ENCODE measurements at places on chromosomes 7 and 10.
A peak's percentile ranks its signal among the peaks of the same experiment; 100 is the strongest.

- no peak for DNase-seq
These were observed 1.1 kb downstream of the ENTPD1 start for GRCh38 chr10:95756809-95757684.

GRCh38 chr10:120360571-120360970 lies 96.5 kb upstream of the PLPP4 start:
- no peak for DNase-seq

DNA sequence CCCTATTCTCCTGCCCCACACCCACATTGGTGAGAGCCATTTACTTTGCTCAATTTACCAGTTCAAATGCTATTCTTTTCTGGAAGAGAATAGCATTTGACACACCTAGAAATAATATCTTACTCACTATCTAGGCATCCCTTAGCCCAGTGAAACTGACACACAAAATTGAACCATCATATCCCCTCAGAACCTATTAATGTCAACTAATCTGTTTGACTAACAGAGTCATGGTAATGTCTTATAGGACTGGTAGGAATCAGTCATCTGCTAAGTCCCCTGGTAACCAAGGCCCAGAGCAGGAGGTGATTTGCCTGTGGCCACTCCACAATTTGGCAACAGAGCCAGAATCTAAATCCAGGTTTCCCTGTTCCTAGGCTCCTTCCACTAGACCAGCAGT lies 63.3 kb downstream of the PPP1R3C start:
- DNase-seq = no peak

GRCh38 chr7:48090095-48090805 lies 1.2 kb downstream of the UPP1 start:
- no peak for DNase-seq

DNA sequence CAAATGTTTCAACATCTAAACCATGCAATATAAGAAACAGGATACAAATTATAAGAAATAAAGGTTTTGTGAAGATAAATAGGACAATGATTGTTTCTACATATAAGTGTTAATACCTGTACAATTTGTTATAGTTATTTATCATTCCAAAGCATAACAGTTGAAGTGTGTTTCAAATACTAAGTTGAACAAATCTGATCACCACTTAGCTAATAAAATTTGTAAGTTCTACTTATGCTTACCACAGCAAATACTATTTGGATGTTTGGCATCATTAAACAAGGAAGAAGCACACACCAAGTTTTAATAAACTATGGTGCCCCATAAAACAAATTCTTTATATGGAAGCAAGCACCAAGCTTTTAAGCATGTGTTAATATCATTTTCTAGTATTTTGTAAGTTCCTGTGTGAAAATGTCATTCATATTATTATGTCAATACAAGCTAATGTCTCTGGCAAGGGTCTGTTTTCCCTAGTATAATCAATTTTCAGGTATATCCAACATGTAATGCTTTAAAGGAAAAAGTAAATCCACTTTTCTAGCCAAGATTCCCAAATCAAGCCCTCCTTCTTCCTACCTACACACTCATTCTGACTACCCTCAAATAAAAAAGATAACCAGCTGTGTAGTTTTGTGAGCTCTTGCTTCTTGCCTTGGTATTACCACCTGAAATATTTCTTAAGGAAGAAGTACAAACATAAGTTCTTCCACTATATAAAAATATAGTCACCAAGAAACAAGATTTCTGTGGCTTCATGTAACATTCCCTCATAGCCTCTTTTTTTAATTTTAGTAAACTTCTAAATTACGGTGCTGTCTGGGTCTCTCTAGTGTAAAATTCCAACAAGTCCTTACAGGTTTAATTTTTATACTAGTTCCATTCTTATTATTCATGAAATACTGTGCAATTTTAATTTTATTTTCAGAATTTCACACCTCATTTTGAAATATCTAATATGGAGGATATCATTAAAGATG lies 9.2 kb downstream of the SKAP2 start:
- DNase-seq = no peak

DNA sequence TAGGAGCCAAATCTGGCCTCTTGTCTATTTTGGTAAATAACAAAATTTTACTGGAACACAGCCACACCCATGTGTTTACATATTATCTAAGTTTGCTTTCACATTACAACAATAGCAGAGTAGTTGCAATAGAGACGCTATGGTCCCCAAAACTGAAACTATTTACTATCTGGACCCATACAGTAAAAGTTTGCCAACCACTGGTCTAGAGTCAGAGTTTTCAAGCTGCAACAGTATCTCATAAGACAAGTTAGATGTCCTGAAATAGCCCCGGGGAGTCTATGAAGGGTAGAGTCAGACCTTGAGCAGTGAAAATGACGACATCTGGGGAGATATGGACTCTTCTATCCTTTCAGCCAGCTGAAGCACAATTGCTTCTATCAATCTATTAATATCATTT lies 74.2 kb downstream of the CTNNA3 start:
- DNase-seq = no peak

DNA sequence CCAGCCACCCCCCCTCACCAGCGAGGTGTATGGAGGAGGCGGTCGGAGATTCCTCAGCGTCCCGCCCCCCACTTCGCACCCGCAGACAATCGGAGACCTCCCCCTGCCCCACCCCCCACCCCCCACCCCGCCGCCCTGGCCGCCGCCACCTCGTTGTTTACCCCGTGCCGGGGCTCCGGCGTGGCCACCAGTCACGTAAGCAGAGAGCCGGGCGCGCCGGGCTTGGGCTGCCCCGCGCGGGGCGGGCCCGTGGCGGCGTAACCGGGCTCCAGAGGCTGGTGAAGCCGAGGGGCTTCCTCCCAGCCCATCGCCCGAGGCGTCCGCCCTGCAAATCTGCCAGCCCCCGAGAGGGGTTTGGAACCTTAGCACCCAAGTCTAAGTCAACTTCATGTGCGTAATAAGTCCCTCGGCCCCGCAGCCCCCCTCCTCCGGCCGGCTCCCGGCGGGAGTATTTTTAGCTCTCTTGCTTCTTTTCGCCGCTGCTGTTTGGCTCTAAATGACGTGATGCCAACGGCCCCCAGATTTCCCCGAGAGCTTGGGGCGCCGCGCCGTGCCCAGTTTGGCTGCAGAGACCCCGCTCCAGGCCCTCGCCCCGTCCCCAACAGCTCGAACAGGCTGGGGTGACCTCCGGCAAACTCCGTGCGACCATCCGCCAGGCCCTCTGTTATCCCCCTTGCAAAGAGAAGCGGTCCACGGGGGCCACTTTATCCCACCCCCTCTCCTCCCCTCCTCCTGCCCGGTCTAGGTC lies 2.7 kb downstream of the MXI1 start:
- DNase-seq = no peak

- DNase-seq = peak; percentile 63
These were observed 121.5 kb downstream of the KAT6B start for GRCh38 chr10:74947781-74948401.

- DNase-seq = no peak
These were observed 4.8 kb upstream of the ADAP1 start for GRCh38 chr7:959271-959670.

Data from NCI-H345 (cell line).